ENCODE measurements at places on chromosomes 5 and 9. TPM values are rescaled to one million over a fixed set of nuclear protein-coding genes. Genes with fewer than 3 reads are reported as not detected.

DNA sequence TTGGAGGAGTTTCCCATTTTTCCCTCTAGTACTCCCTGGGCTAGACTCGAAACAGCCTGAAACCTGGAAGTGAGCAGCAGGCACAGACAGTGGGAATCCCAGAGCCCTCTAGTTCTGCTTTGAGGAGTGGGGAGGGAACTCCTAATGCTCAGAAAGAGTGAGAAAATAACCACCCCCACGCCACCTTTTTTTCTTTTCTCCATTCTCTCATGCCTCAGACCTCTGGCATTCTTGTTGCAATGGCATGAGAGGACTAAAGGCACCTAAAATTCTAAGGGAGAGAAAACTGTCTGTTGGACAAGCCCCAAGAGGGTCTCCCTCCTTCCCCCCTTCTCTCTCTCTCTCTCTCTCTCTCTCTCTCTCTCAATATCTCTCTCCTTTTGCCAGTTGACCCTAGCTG lies 15.1 kb upstream of the IRF1 start:
- DNase-seq = no peak

DNA sequence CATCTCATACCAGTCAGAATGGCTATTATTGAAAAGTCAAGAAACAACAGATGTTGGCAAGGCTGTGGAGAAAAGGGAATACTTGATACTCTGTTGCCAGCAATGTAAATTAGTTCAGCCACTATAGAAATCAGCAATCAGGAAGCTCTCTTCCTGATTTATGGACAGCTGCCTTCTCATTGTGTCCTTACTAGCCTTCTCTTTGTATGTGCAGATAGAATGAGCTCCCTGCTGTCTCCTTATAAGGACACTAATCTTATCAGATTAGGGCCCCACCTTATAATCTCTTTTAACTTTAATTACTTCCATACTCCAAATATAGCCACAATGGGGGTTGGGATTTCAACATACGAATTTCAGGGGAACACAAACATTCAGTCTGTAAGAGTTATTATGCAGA lies 38.0 kb downstream of the KCNV2 start:
- no peak for DNase-seq

GRCh38 chr5:172173564-172174153 lies 14.4 kb downstream of the STK10 start:
- DNase-seq = peak; percentile 16

- no peak for DNase-seq
Observed at GRCh38 chr9:135157856-135158563, 70.5 kb downstream of the OLFM1 start.

DNA sequence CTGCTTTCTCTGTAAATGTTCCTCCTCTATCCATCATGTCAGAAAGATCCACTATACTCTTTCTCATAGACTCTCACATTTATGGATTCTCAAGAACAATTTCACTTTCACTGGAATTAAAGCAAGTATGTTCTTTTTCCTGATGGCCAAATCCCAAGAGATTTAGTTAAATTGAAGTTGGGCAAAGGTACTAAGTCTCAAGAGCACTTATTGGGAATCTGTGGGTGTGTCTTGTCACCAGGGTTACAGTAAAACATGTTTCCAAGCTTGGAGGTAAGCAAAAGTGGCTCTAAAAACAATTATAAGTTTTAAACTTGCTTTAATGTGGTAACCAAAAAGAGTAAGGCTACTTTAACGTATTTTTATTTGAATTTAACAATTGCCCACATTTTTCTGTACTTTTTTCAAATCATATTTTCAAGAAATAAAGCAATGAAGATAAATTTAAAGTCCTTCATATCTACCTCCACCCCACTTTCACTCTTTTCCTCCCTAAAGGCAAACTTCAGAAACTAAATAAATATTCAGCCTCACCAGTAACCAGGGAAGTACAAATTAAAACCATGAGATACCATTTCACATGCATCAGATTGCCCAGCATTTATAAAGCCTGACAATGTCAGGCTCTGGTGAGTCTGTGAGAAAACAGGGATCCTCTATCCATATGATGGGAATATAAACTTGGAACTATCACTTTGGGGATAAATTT lies 387.4 kb downstream of the CETN3 start:
- DNase-seq = peak; percentile 28

- DNase-seq = peak; percentile 33
Observed at GRCh38 chr5:151234476-151235238, 10.8 kb upstream of the CCDC69 start.

GRCh38 chr9:122121391-122121790 lies 28.3 kb upstream of the TTLL11 start:
- DNase-seq = no peak

DNA sequence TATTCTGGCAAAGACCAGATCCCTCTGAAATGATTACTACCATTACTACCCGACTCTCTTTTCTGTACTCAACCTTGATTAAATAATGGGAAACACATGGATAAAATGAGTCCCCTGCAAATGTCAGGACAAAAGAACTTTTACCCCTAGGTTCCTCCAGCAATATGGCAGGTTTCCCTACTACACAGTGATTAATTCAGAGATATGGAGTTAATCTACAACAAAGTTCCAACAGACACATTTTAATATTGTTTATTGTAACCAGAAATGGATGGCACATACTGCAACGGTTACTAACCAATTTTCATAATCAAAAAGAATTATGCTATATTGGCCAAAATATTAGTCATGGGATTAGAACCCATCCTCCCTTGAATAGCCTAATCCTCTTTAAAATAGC lies 294.8 kb downstream of the ATPSCKMT start:
- peak; percentile 5 for DNase-seq

DNA sequence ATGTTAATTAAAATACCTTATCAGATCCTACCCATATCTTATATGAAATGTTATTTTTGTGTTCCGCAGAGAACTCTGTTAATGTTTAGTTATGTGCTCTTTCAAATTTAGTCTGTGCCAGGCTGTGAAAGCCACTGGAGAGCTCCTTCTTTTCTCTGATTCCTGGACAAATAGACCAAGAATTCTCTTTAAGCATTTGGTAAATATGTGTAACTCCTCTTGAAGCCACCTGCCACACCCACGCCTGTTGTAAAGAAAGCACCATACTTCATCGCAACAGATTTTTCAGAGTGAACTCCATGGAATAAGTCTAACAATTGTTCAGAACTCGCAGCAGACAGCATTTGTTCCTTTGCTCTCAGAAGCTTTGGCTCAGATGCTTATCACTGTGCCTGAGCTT lies 301.1 kb downstream of the FAM170A start:
- DNase-seq = no peak

DNA sequence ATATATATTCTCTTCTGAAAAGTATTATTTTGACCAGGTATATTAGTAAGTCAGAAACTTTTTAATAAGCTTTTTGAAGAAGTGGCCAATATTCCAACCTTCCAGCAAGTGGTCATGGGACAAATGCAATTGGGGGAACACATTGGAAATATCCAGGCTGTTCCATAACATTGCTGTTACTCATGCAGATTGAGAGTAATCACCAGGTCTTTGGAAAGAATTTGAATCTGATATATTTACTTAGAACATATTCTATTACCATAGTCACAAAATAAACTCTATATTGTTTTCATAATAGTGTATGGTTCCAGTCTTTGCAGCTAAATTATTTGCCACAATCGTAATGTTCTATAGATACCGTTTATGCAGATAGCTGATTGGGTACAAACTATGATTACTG lies 102.8 kb downstream of the TAF11L14 start:
- no peak for DNase-seq

Gene ARHGAP26
- total RNA-seq = 9.0 TPM

Gene RANBP3L
- not detected for total RNA-seq

Gene INSL4
- total RNA-seq = not detected

Gene SAXO1
- total RNA-seq = 0.18 TPM

Gene SARDH
- 0.18 TPM for total RNA-seq

Gene SHC3
- 26.5 TPM for total RNA-seq

Gene KIF12
- not detected for total RNA-seq

Gene NFIB
- 111 TPM for total RNA-seq

Measured in fibroblast of the aortic adventitia (primary cell).